Activated naive CD4-positive, alpha-beta T cell treated with anti-CD3 and anti-CD28 coated beads, Interleukin-2, amount 10 ng/mL, durations not matched to agents 7 days and 5 days (primary cell): ENCODE measurements at places on chromosomes 7 and 10.

DNA sequence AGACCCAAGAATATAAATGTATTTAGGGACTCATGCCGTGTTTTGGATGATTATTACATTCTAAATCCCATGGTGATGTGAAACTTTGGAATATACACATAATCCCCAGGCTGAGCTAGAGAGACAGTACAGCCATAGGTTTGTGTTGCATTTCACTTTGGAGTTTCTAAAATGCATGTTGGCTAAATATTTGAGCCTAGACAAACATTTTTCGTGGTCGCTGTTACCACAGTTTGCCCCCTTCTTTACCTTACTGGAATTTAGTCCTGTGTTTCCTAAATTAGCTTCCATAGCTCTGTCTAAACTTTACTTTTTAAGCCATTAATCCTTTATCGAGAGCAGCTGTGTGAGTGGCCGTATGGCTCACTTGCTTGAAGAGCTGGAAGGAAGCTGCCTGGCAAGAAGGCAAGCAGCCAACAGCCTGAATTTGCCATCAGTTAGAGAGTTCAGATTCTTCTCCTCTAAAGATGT, 192.0 kb downstream of the BICC1 start:
- DNase-seq, result no peak

GRCh38 chr10:184911-185310, 49.7 kb downstream of the ZMYND11 start:
- DNase-seq, result no peak

GRCh38 chr10:29761916-29762315, 127.1 kb upstream of the SVIL start:
- DNase-seq, result no peak

- no peak for DNase-seq
These were observed 580.1 kb upstream of the AUTS2 start for GRCh38 chr7:69018200-69018599.

GRCh38 chr10:113052076-113052830, 102.2 kb downstream of the TCF7L2 start:
- DNase-seq, result no peak

DNA sequence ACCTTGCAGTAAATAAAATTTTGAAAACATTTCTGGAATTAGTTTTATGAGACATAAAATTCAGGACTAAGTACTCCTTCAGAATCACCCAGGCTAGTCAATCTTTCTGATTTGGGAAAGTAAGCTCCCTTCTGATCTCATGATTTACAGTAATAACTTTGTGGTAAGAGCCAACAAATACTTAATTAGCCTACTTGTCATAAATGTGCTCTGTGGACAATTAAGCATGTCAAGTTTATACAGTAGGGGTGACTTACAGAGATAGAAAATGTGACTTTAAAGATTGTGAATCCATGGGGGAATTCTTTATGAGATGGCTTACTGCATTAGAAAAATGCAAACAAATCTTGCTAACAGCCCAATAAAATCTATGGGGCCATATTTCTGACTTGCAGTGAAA, 616.9 kb upstream of the GHITM start:
- DNase-seq, result no peak

- no peak for DNase-seq
These were observed 29.3 kb upstream of the ITGB8 start for GRCh38 chr7:20301311-20301939.

DNA sequence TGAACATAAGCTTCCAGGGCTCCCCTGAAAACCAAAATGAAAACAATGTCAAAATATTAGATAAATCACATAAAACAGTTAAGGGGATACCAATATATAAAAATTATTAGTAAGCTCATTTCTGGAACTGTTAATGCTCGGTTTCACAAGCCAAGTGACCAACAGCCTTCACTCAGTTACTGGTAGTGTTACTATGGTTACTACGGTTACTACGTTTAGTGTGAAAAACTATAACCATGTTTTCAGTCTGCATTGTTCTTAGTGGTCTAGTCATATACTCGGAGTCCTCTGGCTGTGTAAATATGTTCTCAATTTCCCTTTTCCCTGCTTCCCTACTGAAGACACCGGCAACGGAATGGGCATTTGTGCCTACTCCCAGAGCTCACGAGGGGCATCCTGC, 34.8 kb downstream of the HBP1 start:
- no peak for DNase-seq

DNA sequence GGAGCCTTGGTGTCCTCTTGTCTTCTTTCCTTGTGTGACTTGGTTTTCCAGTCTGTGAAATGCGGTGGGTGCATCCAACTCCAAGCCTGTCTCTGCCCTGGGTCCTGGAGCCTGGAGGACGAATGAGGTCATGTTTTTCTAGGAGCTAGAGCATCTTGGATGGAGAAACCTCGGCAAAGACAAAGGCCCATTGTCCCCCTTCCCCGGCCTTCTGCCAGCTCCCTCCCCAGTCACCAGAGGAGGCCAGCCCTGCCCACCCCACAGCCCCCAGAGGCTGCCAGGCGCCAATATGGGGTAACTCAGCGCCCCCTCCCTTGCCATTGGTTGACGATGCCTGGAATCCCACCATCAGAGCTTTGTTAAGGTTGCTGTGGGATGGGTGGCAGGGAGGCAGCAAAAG, 40.4 kb downstream of the KCTD7 start:
- DNase-seq, result no peak

- DNase-seq, result no peak
These were observed 14.9 kb upstream of the HSPA12A start for GRCh38 chr10:116757246-116757645.

GRCh38 chr7:70420381-70420662, 711.6 kb upstream of the GALNT17 start:
- no peak for DNase-seq

GRCh38 chr7:122597277-122597676, 101.6 kb downstream of the RNF133 start:
- no peak for DNase-seq

- no peak for DNase-seq
These were observed 67.3 kb upstream of the PDZD8 start for GRCh38 chr10:117442521-117442920.

DNA sequence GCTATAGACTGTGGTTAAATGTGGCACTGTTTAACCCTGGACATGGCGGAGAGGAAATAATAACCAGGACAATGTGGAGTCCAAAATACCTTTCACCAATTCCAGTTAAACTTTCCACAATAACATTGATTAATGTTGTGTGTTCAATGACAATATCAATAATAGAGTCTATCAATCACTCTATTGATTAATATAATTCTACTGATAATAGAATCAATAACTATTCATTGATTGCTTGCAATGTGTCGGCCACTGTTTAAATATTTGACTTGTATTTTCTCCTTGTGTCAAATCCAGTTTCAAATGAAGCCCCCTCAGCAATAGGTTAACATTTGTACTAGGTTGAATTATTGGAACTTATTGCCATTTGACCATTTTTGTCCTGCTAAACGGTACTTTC, 187.0 kb downstream of the PTPN20 start:
- no peak for DNase-seq

- DNase-seq, result no peak
These were observed 77.8 kb upstream of the PDK4 start for GRCh38 chr7:95674101-95674500.

DNA sequence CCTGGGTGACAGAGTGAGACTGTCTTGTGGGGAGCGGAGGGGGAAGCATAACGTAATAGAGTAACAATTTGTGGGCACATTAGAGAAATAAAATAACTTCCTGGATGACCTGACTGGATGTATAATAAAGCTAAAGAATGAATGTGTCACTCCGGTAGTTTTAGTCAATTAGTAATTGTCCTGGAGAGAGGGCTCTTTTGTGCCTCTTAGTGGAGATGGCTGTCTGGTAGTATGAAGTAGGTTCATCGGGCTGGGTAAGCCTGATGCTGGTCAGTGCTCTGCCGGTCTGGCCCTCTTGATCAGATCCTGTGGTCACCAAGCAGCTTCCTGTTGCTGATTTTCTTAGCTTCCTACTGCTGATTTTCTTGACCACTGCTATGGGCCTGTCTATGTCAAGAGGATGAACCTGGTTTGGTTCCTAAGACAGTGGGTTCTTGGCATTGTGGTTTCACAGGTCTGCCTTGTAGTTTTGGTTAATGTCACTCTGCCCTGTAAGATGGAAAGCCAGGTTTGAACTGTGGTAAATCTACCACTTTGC, 34.1 kb downstream of the ZRANB1 start:
- no peak for DNase-seq

DNA sequence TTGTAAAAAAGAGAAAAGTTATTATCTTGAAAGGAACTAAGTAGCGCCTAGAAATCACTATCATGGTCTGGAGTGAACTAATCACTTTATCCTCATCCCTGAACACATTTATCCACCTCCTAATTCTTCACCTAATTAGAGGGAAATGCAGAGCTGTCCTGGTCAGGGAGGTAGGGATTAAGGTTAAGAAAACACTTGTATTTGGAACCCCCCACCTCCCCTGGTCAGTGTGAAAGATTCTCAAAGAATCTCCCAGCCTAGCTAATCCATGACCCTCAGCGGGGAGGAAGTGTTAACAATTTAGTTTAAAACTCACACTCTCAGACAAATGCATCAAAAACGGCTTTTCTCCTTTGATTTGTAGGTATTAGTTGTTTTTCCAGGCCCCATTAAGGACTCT, 83.8 kb downstream of the FAM204A start:
- no peak for DNase-seq

DNA sequence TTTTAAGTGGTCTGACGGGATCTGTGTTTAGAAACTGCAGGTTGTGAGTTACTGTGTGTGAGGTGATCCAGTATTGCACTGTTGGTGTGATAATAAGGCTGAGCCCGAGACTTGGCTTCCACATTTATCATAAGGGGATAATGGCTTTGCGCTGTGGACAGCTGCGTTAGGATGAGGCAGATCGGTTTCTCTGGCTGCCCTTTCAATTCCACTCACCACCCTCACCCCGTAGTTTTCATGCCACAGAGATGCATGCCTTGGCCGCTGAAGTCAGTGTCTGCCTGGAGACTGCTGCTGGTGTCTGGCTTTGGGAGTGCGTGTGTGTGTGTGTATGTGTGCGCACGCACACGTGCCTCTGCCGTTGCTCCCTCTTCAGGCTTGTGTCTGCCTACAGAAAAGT, 273.0 kb downstream of the CCDC3 start:
- no peak for DNase-seq

DNA sequence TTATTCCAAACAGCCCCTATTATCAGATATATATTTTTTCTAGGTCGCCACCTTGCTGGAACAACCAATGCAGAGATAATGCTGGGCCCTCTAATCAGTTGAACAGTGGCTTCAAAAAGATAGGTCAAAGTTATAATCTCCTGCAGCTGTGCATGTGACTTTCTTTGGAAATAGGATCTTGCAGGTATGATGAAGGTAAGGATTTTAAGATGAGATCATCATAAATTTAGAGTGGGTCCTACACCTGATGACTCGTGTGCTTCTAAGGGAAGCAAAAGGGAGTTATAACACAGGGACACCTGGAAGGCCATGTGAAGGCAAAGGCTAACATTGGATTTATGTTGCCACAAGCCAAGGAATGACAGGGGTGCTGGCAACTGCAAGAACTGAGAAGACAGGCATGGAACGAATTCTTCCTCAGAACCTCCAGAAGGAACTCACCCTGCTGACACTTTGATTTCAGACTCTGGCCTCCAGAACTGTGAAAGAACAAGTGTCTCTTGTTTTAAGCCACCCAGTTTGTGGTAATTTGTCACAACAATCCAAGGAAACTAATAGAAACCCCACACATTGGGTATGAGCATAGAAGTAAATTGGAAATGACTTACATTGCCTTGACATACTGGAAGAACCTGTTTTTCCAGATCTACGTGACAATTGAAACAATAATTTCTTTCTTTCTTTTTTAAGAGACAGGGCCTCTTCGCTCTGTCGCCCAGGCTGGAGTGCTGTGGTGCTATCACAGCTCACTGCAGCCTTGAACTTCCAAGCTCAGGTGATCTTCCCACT, 34.4 kb downstream of the CCDC71L start:
- DNase-seq, result no peak

GRCh38 chr10:129530581-129530980, 63.5 kb downstream of the MGMT start:
- no peak for DNase-seq

- no peak for DNase-seq
These were observed 230.3 kb downstream of the ARHGAP12 start for GRCh38 chr10:31698181-31698830.

GRCh38 chr10:21057436-21057835, 160.3 kb upstream of the NEBL start:
- DNase-seq, result no peak
